ENCODE measurements at places on chromosomes 2 and 18.

DNA sequence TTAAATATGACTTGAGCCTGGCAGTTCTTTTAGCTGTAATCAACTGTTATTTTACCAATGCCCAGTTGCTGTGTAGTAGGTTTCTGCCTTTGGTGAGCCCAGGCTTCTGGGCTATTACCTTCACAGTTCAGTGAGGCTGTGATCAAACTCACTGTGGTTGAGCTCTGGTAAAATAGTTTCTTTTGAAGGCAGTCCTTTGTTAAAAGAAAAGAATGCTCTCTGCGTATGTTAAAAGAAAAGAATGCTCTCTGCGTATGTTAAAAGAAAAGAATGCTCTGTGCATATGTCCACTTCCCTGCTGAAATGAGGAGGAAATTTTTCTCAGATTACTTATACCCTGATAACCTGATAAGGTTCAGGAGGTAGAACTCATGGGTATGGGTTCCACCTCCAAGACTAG, 244.3 kb downstream of the RNF144A start:
- no peak for DNase-seq

DNA sequence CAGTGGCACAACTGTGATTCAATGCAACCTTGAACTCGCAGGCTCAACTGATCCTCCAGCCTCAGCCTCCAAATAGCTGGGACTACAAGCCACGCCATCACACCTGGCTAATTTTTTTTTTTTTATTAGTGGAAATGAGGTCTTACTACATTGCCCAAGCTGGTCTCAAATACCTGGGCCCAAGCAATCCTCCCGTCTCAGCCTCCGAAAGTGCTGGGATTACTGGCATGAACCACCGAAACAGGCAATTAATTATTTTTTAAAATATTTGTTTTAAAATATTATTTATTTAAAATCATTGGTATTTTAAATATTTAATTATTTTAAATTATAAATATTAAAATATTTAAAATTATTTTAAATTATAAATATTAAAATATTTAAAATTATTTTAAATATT, 24.5 kb downstream of the SRBD1 start:
- DNase-seq, result no peak

DNA sequence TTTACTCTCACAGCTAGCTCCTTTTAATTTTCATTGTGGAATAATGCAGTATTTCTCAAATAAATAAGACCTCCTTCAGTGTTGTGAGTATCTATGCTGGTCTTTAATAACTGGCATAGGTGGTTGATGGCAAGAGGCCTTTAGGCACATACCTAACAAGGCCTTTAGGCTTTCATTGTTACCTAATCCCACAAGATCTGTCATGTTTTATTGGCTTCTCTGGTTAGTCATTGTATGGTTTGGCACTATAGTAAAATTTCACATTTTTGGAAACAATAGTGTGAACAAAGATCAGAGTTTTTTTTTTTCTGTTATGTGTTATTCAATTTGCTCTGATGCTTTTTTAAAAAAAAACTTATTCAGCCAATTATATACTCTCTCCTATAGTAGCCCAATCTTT, 89.8 kb upstream of the NEUROD1 start:
- DNase-seq, result no peak

- DNase-seq, result no peak
Measured at GRCh38 chr2:238125127-238125885, 13.2 kb upstream of the KLHL30 start.

GRCh38 chr2:30266051-30266621, 34.8 kb downstream of the LBH start:
- no peak for DNase-seq

GRCh38 chr18:5393779-5394178, 98.3 kb upstream of the ZBTB14 start:
- no peak for DNase-seq

- no peak for DNase-seq
Measured at GRCh38 chr2:186554850-186555671, 34.8 kb upstream of the ITGAV start.

DNA sequence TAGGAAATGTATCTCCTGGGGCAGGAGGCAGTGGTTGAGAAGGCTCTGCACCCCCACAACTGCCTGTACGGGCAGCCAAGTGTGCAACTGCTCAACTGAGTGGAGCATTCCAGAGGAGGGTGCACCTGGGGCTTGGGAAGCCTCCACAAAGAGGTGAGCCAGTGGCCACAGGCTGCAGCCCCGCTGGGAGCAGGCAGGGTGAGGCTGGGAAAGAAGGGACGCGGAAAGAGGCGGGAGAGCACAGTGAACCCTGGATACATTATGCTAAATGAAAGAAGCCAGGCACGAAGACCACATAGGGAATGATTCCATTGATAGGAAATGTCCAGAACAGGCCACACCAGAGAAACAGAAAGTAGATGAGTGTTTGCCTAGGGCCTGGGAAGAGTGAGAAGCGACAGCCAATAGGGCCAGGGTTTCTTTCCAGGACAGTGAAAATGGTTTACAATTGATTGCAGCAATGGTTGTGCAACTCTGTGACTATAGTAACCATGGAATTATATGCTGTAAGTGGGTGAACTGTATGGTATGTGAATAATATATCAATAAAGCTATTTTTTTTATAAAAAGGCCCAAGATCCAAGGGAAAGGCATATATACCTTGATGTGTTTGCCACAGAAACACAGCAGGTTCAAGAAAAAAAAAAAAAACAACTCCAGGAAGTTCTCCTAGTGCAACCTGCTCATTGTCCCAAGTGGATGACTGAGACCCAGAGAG, 82.4 kb downstream of the DDX1 start:
- DNase-seq, result no peak

DNA sequence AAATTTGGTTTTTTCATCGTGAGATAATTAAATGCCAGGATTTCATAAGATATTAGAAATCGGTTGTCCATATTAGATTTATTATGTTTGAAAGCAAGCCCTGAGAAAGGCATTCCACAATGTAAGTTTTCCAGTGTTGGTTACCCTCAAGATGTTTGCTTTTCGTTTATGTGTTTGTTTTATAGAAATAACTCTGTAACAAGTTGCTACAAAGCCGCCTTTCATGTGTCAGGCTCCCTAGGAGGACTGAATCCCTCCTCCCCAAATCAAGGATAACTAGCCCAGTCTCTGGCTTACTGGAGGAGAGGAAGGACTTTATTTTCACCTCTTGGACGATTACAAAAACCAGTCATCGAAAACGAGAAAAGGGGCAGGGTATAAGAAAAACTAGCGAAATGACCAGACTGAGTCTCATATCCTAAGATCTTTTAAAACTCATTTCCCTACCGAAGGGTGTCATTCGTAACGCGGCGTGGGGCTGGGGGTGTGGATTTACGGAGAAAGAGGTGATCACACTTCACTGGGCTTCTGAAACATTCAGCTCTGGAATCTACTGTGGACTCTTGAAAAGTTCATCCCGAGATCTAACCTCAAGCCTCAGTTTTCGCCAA, 1.0 kb upstream of the PEX13 start:
- no peak for DNase-seq

DNA sequence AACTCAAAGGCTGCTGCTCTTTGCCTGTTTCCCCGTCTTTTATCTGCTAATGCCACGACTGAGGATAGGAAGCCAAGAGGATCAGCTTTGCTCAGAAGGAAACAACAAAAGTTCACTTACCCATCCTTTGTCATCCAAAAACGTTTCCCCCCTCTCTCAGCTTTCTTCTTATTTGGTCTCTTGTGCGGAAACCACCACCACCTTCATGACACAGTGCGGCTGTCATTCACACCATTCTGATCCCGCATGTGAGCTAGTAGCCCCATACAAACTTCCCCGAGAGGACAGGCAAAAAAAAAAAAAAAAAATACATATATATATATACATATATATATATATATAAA, 656 bp downstream of the LRRTM4 start:
- no peak for DNase-seq

DNA sequence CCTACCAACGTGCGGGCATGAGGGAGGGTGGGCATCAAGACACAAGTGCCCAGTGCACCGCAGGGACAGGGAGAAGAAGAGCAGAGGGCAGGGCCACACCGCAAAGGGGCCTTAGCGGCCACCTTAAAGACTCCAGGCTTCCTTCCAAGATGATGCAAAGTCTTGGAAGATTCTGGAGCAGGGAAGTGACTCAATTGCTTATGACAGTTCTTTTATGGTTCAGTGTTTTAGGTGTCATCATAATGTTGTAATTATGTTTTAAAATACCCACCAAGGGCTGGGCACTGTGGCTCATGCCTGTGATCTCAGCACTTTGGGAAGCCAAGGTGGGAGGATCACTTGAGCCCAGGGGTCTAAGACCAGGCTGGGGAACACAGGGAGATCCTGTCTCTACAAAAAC, 44.5 kb upstream of the SEMA4C start:
- no peak for DNase-seq

GRCh38 chr2:153432381-153432780, 46.2 kb downstream of the RPRM start:
- DNase-seq, result no peak

- DNase-seq, result no peak
Measured at GRCh38 chr2:162148956-162149355, 3.1 kb downstream of the GCG start.

DNA sequence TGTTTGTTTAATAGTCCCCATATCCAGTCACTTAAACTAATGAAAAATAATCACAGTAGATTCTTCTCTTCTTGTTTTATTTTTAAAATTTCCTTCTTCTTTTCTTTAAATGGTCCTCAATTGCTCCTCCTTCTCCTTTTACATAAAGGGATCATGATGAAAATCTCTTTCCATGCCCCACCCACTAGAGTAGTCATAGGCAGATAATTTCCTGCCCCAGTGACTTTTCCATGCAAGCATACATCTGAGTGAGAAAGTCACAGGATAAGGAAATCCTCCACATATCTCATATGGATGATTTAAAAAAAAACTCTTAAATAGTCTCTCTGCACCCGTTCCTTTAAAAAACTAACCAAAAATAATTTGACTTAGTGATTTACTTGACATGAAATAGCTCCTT, 552.3 kb upstream of the SETBP1 start:
- no peak for DNase-seq

GRCh38 chr2:105803773-105804172, 59.1 kb downstream of the NCK2 start:
- DNase-seq, result no peak

DNA sequence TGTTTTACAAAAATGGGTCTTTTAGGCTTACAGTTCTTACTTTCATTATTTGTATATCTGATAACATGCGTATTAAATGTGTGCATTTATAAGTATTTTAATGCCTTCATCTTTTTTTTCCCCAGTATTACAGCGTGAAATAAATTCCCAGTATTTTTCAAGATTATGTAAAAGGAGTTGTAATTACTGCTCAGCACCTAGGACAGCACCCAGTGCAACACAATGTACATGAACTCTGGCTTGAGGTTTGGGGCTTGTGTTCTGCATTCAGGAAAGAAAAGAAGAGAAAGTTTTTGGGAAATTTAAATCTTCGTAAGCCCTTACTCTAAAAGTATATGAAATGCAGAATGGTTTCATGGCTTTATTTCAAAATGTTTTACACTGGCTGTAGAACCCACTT, 16.7 kb downstream of the ZNF638 start:
- DNase-seq, result no peak

- DNase-seq, result no peak
Measured at GRCh38 chr2:36172824-36173223, 182.8 kb upstream of the CRIM1 start.

DNA sequence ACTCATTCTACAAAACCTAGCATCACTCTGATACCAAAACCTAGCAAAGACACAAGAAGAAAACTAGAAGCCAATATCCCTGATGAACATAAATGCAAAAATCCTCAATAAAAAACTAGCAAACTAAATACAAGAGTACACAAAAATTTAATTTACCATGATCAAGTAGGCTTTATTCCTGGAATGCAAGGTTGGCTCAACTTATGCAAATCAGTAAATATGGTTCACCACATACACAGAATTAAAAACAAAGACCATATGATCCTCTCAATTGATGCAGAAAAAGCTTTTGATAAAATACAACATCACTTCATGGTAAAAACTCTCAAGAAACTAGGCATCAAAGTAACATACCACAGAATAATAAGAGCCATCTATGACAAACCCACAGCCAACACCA, 188.3 kb downstream of the ETAA1 start:
- DNase-seq, result no peak

- DNase-seq, result no peak
Measured at GRCh38 chr2:236743039-236743920, 173.7 kb downstream of the ACKR3 start.

GRCh38 chr2:17643031-17643615, 102.6 kb downstream of the VSNL1 start:
- no peak for DNase-seq

GRCh38 chr18:37305066-37305465, 260.5 kb downstream of the CELF4 start:
- DNase-seq, result no peak

- DNase-seq, result no peak
Measured at GRCh38 chr2:47907039-47907781, 912 bp upstream of the FBXO11 start.

- DNase-seq, result no peak
Measured at GRCh38 chr2:237269138-237269875, 144.7 kb downstream of the COL6A3 start.
